ENCODE measurements at places on chromosomes 3 and 15. TPM values are rescaled to one million over a fixed set of nuclear protein-coding genes. Genes with fewer than 3 reads are reported as not detected.

GRCh38 chr3:30428251-30428650 lies 178.2 kb upstream of the TGFBR2 start:
- no peaks in the 10 kb centered on the region for H3K36me3 ChIP-seq
- DNase-seq, result no peak
- no peak overlapping the region for H3K4me3 ChIP-seq
- H3K4me1 ChIP-seq, result no peaks in the 10 kb centered on the region

ITIH3 gene
- total RNA-seq, result 5.7 TPM

NR1I2 gene
- 0.12 TPM for total RNA-seq

GRCh38 chr3:181009225-181009624 lies 19.7 kb upstream of the DNAJC19 start:
- H3K27me3 ChIP-seq, result no peaks in the 10 kb centered on the region
- H3K27ac ChIP-seq, result no peak overlapping the region
- no peak overlapping the region for H3K4me3 ChIP-seq

GRCh38 chr3:141335531-141336061 lies 32.7 kb upstream of the ZBTB38 start:
- H3K36me3 ChIP-seq, result no peaks in the 10 kb centered on the region
- no peak for DNase-seq
- no peaks in the 10 kb centered on the region for H3K4me1 ChIP-seq
- no peak overlapping the region for H3K4me3 ChIP-seq
- no peaks in the 10 kb centered on the region for H3K27me3 ChIP-seq
